ENCODE measurements at places on chromosomes 4 and X.

GRCh38 chr4:133620555-133620954 lies 471.5 kb downstream of the PCDH10 start:
- no peak for DNase-seq

- no peak for DNase-seq
Measured at GRCh38 chr4:72768364-72768763, 199.3 kb upstream of the ADAMTS3 start.

DNA sequence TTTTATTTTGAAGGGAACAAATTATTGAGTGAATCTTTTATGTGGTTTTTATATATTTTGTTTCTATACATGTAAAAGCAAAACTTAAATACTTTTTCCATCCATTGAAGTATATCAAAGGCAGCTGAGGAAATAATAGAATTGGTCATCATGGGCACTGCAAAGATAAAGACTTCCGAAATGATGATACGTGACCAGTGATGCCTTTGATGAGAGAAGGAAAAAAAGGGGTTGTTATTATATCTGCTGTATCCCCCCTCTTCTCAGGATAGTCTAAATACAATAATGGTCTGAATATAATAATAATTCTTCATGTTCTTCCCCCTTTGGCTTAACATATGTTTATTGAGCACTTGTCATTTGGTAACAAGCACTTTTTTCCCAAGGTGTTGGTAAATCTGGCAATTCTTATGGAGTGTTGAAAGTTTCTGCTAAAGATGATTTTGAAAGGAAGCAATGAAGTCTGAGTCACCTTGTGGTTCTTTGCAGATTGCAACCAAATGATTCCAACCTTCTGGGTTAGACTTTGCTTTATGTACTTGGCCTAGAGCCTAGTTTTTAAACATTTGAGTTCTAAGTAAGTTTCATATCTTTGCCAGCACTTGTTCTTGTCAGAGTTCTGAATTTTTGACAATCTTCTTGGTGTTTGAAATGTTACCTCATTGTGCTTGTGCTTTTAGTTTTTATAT lies 60.8 kb downstream of the USP9X start:
- DNase-seq, result no peak

DNA sequence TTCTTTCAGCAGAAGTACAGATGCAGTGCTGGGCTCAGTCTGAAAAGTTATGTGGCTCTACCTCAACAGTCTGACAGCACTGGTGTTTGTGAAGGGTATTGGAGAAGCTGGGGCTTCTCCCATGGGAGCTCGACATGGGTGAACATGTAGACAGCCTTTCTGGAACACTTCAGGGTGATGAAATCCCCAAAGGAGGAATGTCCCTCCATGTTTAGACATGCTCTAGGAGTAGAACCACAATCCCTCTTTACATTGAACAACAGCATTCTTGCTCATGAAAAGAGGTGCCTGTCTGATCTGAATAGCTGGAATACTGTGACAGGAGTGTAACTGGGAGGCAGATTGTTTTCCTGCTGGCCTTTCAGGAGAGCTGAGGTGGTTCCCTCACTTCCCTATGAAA lies 53.8 kb upstream of the NAP1L2 start:
- DNase-seq, result peak; percentile 5

DNA sequence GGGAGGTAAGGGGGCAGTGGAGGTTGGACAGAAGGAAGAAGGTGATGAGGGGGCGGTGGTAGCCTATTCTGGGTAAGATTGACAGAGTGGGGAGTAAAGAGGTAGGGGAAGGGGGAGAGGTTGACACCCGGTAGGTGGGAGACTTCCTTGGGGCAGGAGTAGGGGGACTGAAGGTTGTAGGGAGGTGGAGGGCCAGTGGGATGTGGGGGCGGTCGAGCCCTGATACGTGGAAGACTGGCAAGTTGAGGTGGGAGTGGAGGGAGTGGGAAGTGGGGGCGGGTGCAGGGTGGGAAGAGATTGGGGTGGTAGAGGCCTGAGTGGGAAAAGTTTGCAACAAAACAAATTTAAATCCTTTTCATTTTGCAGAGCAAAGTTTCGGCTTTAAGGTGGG lies 1.7 kb downstream of the GCNA start:
- DNase-seq, result no peak

DNA sequence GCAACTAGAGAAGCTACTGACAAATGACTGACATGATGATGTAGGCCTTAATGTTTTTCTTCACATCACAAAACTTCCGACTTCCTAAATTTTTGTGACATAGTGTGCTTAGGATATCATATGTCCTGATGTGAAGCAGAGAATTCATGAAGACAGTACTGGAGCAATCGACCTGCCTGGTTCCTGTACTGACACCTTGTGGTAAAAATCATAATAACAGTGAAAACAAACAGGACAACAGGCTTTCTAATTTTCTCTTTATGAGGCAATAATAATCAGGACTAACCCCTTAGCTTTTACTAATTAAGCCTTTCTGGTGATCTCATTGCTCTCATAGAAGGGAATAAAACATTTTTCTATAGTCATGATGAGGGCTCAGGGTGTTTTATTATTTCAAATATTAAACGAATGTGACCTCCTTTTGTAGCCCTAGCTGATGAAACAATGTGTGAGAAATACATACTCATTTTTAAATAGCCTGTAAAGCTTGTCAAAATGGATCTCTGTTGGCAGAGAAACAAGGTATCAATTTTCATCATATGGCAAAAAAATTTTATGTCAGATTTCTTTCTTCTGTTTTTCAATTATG lies 158.4 kb downstream of the TENT5D start:
- peak; percentile 13 for DNase-seq

- no peak for DNase-seq
Measured at GRCh38 chrX:150446151-150446550, 83.0 kb downstream of the MAMLD1 start.

DNA sequence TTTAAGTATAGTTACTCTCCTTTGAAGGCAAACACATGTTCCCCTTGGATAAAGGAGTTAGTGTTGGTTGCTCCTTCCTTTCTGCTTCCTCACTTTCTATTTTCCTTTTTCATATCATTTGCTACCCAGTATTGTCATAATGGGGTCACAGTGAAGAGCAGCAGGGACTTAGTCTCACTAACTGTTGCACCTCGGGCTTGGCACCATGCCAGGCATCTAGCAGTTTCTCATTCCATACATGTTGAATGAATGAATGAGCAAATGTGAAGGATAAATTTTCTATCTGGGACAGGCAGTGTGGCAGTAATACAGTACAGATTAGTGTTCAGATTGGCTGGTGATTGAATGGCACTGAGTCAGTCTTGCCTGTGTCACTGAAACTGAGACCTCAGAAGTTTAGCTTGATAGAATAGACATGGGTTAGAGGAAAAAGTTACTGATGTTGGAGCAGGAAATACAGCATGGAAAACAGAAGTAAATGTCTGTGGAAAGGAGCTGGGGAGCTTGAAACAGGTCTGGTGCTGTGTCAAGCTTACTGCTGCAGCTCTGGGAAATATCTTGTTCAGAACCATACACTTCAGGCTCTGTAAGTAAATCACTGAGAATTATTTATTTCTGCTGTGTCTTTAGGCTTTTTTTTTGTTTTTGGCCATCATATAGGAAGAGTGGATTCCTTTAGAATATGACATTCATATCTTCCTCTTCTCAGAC lies 55.8 kb upstream of the PITX2 start:
- no peak for DNase-seq

DNA sequence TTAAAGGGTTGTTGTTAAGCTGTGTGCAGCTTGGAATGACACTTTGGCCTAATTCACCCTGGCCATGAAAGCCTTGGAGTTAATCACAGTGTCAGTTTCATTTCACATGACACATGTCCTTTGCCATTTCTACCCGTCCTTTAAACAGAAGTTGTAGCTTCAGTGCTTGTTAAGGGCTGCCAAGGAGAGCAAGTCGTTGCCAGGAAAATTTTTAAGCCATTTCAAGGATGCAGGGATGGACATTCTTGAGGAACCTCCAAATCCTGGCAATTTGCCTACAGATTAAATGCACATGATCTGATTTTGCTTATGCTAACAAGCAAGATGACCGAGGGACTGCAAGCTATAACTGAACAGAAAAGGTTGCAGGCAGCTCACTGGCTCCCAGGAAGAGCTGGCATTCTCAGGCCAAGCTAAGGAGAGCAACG lies 40.5 kb downstream of the SETD7 start:
- no peak for DNase-seq

DNA sequence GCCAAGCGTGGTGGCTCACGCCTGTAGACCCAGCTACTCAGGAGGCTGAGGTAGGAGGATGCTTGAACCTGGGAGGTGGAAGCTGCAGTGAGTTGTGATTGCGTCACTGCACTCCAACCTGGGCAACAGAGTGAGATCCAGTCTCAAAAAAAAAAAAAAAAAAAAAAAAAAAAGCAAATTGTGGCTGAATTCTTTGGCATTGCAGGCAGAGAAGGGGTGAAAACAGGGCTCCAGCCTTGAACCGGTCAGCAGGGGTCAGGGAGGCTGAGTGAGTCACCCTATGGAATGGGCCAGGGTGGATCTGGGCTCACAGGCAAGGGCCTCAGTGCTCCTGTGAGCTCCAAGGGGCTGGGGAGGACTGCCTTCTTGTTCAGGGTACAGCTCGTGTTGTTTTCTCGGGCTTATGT lies 13.2 kb upstream of the FAM3A start:
- no peak for DNase-seq

DNA sequence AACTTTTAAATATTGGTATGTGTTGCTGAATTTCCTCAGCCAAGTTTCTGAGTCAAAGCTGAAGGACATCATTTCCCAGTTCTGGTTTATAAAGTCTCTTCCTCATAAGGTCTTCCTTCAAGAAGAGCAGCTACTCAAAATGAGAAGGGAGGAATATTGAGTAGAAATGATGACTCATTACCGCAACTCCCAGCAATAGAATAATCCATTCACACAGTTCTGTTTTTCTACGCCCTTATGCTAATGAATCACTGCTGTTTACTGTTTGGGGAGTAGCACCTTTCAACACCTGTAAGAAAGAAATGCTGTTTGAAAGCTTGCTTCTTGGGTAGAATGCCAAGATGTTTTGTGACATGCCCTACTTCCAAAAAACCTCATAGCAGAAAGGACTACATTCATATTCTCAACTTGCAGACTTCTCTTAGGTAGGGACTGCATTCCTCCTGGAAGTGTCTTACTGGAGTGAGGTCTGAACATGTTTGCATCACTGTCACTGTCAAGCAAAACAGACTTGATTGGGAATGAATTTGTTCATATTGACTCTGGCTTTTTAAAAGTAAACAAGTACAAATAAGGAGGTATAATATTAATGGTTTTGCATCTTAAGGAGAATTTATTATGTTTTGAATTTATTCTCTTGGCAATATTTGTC lies 147.2 kb upstream of the BANK1 start:
- DNase-seq, result no peak

GRCh38 chr4:32037399-32037798 lies 1317.2 kb downstream of the PCDH7 start:
- no peak for DNase-seq

DNA sequence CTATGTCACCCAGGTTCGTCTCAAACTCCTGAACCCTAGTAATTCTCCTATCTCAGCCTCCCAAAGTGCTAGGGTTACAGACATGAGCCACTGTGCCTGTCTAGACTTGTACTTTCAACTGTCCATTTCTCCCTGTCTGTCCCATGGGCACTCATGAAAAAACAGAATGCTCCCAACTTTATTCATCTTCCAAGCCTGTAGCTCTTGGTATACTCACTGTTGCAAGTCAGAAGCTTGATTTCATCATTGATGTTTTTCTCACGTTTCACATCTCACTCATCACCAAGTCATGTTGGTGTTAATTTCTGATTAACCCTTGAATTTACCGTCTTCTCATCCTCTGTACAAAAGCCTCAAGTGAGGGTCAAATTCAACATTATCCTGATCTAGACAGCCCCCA lies 7.3 kb upstream of the SRP72 start:
- DNase-seq, result no peak

GRCh38 chr4:184385705-184386141 lies 88.6 kb downstream of the IRF2 start:
- no peak for DNase-seq

- no peak for DNase-seq
Measured at GRCh38 chr4:42216664-42217063, 64.2 kb upstream of the BEND4 start.

DNA sequence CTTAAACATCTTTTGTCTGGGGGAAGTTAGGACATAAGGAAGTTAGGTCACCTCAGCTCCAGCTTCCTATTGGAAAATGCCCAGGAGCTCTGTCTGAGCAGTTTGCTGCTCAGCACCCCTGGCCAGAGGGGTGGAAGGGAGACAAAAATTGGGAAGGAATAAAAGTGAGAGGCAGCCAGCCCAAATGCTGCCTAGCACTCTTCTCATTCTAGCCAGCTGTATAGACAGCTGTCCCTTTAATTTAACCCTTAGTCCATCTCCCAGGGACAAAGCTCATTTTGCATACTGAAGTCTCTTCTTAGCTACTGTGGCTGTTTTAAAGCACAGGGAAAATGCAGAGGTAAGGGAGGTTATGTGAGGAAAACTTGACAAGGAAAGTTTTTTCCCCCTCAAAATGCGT lies 89.5 kb upstream of the CITED1 start:
- DNase-seq, result peak; percentile 5

DNA sequence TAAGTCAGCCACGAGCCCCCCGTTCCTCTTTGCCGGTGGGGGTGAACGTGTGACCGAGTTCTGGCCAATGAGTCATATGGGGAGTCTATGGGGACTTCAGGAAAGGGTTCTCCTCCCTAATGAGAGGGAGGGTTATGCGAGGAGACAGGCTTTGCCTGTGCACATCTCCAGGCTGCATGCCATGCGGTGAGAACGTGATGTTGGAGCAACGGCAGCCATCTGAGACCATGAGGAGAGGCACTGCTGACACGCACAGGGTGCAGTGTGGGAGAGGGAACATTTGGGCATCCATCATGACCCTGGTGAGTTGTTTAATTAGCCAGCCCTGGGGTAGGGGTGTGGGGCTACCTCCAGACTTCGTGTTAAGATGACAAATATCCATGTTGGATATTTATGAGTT lies 55.8 kb downstream of the ABLIM2 start:
- DNase-seq, result no peak

DNA sequence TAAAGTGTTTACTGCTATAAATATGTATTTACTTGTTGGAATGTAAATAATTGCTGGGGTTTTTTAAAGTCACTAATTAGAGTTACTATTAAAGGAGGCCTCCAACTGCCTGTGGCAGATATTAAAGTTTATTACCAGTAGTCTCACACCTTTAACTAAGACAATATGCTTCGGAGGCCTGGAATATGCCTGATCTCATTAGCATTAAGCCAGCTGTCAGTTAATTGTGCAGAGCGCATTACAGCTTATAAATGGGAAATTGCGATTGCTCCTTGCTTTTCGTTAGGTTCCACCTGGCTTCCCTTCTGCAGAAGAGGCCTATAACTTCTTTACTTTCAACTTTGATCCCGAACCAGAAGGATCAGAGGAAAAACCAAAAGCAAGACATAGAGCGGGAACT lies 41.3 kb downstream of the CC2D2A start:
- DNase-seq, result no peak

DNA sequence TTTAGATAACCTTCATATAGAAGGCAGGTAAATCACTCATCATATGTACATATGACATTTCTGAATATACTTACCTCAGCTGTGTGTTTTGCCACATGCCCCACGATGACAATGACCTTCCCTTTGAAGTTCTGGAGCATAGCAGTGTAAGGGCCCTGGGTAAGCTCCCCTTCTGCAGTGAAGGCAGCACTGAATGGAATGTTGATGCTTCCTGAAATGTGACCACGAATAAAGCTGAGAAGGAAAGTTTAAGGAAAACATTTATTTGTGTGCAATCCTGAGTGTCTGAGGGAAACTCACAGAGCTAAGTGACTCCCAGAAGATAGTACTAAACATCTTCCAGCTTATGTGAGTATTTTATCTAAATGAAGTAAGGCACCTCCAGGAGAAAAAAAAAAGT lies 200.1 kb downstream of the NPNT start:
- DNase-seq, result no peak

- DNase-seq, result no peak
Measured at GRCh38 chr4:39354254-39354552, 12.0 kb downstream of the RFC1 start.

GRCh38 chrX:45351478-45351877 lies 150.8 kb upstream of the DIPK2B start:
- no peak for DNase-seq

Measured in NT2/D1 (cell line).